Activated naive CD4-positive, alpha-beta T cell treated with anti-CD3 and anti-CD28 coated beads for 36 hours (primary cell): ENCODE measurements at places on chromosomes 4 and X. TPM values are rescaled to one million over a fixed set of nuclear protein-coding genes. Genes with fewer than 3 reads are reported as not detected.

PAGE1 gene
- not detected for total RNA-seq

SCML2 gene
- total RNA-seq: 4.6 TPM

CT45A10 gene
- not detected for total RNA-seq

TCP11X2 gene
- total RNA-seq: not detected

DNA sequence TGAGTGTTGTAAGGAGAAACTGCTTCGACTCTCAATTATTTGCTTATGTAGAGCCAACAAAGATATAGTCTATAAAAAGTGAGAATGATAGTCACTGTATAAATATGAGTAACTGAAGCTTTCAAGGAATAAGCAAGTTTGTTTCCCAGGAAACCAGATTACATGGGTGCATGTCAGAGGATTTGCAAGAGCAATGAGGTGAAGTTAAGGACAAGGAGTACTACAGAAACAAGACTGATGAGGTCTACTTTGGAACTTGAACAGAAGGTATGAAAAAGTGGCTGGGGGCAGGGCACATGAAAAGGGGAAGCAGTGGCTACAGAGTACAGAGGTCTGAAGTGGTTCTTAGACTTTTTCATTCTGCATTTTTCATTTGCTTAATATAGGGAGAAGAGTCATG lies 321.0 kb upstream of the CXXC4 start:
- no peak for DNase-seq

- DNase-seq: no peak
Measured at GRCh38 chrX:132119821-132120515, 7.9 kb downstream of the FRMD7 start.

- no peak for DNase-seq
Measured at GRCh38 chr4:77922158-77923094, 59.8 kb downstream of the MRPL1 start.

DNA sequence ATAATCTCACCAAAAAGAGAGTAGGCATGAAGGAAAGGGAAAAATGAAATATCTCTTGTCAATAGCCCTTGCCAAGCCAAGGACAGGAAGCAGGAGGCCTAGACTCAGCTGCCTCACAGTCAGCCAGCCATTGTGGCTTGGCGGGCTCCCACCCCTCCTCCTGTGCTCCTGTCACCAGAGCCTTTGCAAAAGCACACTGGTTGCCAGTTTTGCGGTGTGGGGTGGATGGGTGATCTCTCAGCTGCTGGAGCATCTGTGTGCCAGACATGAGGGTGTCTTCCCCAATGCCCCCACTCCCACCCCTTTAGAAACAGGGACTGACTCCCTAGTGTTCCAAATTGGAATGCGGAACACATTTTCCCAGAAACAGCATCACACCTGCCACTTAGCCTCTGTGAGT lies 26.1 kb downstream of the ARHGEF6 start:
- DNase-seq: peak; percentile 55

DNA sequence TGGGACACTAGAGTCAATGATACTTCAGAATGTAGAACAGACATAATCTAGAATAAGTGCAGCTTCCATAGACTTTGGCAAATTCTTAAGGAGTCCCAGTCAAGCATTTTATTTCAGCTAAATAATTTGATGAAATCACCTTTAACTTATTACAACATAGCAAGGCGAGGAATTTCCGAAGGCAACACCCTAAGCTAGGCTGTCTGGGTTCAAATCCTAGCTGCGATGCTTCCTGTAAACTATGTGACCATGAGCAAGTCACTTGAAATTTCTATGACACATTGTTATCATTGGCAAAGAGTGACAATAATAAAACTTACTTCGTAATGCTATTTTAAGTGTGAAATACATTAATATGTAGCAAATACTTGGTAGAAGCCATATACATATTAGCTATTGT lies 679.1 kb downstream of the DMD start:
- no peak for DNase-seq

DNA sequence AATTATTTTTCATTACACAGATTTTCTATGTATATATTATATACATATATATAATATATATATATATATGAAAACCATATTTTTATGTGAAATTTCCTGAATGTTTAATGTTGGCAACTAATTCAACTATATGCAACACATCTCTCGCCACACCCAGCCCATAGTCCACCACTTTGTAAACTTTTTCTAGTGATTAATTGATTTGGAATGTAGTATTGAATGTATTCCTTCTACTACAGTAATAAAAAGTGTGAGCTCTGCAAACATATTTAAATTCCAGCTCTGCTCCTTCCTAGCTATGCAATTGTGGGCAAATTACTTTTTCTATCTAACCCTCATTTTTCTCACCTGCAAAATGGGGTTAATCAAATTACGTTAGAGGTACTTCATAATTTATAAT lies 187.8 kb downstream of the TEX11 start:
- no peak for DNase-seq

DNA sequence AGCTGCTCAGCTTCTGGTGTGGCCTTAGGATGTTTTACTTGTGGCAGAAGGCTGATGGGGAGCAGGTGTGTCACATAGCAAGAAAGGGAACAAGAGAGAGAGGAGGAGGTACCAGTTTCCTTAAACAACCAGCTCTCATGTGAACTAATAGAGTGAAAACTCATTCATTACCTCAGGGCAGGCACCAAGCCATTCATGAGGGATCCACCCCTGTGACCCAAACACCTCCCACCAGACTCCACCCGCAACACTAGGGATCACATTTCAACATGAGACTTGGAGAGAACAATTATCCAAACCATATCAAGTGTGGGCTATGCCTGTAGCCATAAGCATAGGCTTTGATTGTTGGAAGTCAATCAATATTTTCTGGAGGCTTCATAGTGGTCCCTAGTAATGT lies 56.0 kb downstream of the GSX2 start:
- no peak for DNase-seq

GRCh38 chr4:122542411-122543236 lies 78.2 kb downstream of the IL21 start:
- DNase-seq: no peak

- DNase-seq: no peak
Measured at GRCh38 chr4:7812921-7813320, 126.7 kb downstream of the AFAP1 start.

DNA sequence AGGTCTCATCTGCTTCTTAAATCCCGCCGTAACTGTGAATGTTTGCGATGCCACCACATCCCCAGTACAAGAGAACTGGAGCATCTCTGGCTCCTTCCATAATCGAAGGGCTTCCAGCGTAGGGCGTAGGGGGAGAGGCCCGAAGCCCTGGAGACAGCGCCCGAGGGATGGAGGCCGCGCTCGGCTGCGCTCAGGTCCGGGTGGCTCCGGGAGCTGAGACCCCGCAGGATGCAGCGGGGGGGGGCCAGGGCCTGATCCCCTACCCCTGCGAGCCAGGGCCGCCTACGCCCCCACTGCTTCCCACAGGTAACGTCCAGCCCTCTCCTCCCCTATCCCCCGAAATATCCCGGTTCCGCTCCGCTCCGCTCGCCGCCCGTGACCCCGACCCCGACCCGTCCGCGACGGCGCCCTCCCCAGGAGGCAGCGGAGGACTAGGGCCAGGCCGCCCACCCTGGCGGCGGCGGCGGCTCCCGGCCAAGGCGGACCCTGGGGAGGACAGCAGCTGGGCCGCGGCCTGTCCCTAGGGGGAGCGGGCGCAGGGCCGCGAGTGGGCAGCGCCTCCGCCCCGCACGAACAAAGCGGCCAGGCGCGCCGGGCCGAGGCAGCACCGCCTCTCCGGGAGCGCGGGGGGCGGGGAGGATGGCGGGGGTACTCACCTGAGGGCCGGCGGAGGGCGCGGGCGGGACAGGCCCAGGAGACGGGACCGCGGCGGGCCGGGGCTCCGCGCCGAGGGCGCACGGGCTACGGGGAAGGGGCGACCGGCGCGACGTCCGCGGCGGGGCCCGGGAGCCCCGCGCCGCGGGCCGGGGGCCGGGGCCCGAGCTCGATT lies 723 bp downstream of the WDFY3 start:
- no peak for DNase-seq

DNA sequence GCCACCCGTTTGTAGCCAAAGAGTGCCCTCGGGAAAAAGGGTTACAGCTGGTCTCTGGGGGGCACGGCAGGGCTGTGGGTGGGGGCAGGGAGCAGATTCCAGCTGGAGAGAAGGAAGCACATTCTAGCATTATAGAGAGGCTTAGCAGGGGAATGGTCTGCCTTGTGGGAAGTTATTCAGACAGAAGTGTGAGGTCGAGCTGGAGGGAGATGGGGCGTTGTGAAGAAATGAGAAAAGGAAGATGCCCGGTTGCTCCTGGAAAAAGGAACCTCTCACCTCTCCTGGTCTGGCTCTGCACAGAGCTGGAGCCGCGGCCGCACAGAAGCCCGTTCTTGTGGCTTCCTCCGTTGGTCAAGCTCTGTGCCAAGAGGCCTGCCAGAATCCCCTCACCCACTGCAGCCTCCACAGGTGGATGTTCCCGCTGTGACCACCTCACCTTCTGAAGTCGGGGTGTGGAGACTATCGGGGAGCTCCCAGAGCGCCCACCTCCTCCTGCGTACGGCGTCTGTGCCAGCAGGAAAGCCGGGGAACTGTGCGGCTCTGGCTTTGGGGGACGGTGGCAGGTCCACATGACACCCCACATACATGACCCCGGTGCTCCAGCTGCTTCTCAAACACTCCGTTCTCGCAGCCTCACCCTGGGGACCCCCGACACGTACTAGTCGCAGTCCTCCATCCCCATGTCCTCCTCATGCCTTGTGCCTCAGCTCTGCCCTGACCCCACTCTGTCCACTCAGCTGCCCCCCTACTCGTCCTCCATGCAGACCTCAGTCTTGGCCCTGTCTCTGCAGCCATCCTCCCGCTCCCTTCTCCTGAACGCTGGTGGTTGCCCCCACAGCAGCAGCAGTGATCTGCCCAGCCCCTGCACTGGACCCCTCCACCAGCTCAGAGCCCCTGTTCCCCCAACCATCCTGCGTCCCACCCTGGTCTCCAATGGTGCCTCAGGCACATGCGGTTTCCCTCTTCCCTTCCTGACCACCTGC lies 52.2 kb upstream of the HGFAC start:
- no peak for DNase-seq

- DNase-seq: peak; percentile 20
Measured at GRCh38 chr4:16082041-16082425, 1.8 kb downstream of the PROM1 start.
